ENCODE measurements at places on chromosomes 5 and 9.
A peak's percentile ranks its signal among the peaks of the same experiment; 100 is the strongest.

DNA sequence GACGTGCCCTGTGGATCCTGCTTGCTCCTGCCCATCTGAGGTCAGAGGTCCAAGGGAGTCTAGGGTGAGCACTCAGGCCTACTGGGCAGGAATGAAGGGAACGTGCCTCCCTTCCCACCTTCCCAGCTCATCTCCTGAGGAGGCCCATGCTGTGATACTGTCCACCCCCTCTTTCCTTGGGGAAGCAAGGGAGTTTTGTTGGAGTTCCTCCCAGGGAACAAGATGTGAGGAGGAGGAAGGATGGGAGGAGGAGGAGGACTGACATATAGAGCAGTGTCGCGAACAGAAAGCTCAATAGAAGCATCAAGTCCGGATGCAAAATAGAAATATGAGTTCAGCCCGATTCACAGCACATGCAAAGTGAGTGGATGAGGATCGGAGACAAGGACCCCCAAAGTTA, 41.0 kb downstream of the SLC6A7 start:
- DNase-seq, result no peak

- DNase-seq, result no peak
Measured at GRCh38 chr5:6572825-6573380, 59.9 kb downstream of the NSUN2 start.

DNA sequence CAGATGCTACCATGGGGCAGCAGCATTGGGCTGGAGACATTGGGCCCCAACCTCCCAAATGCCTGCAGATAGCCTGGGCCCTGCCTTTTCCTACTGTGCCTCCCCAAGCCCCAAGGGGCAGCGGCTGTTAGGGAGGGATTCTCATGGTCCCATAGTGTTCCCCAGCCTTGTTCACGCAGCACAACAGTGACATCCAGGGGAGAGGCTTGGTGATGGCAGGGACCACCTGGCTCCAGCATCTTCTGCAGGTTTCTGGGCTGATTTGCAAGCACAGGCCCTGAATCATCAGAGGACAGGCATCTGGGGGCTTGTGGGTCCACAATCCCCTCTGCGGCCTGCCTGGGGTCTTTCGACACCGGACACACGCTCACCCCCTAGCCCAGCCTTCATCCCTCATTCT, 354.6 kb downstream of the SLIT3 start:
- peak; percentile 8 for DNase-seq

DNA sequence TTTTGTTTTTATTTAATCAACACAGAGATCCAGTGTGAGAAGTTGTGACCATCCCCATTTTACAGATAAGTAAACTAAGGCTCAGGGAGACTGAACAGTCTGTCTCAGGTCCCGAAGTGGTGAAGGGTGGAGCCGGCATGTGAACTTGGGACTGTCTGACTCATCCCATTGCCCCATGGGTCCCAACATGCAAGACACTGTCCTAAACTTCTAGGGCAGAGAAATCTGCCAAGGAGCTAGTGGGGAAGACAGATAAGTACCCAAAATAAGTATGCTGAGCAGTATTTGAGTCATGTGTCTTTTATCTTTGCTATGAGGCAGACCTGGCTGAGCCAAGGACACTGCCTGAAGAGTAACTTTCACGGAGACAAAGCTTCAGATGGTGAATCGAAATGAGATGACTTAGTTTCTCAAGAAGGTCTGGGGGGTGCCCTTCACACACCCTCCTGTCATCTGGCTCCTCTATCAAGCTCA, 64.3 kb upstream of the SLC25A51 start:
- DNase-seq, result peak; percentile 69

DNA sequence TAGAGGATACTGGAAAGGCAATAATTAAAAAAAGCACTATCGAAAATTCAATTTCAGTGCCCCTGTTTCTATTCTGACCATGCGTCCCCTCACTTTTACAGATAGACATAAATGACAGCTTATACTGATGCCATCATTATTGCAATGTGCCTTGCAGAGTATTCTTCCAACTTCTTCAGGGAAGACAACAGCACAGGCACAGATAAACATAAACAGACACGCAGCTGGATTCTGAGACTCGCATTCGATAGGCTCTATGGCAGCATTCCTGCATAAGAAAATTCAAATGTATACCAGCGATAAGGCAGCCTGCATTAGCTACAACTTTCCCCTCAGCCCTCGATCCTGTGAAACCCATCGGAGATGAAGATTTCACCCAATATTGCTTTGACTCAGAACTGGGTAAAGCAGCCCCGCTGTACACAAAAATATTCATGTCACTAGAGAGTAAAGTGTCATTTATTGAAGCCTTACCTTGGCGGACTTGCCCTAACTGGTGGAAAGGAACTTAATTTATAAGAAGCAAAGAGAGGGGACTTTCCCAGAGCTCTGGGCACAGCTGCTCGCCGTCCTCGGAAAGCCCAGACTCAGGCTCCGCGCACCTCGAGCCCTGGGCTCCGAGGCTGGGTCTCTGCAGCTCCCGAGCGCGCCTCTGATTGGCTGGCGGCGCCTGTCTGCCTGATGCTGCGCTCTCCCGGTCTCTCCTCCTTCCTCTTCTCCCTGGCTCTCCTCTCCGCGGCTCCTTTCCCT, at the start of gene CDH18:
Gene CDH18 (minus strand): TSS at position 589 of the 750 bp plus-strand sequence. CDS start 149,214 bp downstream, outside the sequence.
- DNase-seq, result peak; percentile 59

GRCh38 chr9:37337301-37337890, 85.1 kb upstream of the GRHPR start:
- no peak for DNase-seq

DNA sequence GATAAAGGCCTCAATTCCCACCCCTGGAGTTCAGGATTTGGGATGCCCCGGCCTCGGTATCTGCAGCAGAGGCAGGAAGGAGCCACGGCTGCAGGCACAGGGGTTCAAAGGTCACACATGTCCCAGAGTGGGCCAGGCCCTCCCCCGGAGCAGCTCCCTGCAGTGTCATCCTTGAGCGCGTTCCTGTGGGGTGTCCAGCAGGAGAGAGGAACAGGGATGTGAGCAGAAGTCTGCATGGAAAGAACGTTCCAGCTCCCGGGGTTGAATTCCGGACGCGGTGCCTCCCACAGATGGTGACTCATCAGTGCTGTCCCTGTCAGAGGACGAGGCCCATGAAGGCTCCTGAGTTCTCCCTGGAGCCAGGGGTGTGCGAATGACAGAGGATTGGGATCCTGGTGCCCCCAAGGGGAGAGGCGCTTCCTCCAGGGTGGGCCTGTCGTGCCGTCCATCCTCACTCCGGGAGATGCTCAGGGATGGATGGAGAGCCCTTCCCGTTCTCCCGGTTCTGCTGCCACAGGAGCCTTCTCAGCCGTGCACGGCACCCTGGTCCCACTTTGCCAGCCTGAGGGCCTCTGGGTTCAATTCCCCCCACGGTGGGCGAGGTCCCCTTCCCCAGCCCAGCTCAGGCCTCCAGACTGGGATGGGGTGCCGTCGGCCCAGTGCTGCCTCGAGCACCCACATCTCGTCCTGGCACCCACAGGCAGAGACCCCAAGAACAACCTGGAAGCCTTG, 3.1 kb downstream of the LCN1 start:
- DNase-seq, result peak; percentile 47

DNA sequence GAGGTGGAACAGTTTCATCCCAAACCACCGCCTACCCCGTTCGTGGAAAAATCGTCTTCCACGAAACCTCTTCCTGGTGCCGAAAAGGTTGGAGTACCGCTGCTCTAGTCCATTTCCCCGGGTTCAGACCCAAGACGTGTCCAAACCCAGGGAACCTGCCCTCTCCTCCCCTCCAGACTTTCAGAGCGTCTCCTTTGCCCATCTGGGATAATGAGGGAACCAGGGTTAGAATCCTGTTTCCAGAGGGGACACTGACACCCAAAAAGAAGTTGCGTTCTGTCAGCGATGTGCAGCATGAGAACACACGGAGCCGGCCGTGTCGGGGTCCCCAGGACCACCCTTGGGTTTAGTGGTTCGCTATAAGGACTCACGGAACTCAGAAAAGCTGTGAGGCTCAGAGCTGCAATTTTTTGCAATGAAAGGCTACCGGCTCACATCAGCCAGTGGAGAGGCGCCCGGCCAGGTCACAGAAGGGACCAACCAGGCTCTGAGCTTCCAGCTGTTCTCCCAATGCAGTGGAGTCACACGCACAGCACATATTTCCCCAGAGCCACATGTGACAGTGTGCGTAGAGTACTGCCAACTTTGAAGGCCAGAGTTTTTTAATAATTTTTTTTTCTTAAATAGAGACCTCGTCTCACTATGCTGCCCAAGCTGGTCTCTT, 19.4 kb downstream of the LAMC3 start:
- DNase-seq, result no peak

GRCh38 chr9:88072831-88073375, 65.4 kb downstream of the SPATA31C2 start:
- DNase-seq, result no peak

DNA sequence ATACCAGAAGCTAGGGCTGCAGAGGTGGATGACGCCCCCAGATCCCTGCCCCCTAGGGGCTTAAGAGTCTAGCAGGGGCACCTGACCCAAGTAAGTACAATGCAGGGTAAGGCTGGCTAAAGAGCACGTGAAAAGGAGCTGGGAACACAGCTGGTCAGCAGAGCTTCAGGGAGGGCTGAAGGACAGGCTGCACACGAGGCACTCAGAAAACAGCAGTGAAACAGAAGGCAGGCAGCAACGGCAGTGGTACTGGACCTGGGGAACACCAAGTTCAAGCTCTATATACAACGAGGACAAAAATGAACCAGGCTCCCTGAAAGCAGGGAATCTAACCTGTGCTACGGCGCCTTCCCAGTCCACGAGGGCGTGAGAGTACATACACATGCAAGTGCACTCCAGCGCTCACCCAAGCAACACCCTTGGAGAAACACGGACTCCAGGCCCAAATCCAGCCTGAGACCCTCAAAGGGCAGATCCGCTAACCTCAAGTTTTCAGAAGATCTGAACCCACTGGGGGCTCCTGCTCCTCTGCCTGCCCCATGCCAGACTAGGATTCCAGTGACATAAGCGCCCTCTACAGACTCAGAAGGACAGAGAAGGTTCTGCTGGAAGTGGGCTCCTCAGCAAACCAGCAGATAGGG, 57.4 kb downstream of the PSMB7 start:
- DNase-seq, result no peak

GRCh38 chr5:24232929-24233498, 411.8 kb downstream of the CDH10 start:
- no peak for DNase-seq

DNA sequence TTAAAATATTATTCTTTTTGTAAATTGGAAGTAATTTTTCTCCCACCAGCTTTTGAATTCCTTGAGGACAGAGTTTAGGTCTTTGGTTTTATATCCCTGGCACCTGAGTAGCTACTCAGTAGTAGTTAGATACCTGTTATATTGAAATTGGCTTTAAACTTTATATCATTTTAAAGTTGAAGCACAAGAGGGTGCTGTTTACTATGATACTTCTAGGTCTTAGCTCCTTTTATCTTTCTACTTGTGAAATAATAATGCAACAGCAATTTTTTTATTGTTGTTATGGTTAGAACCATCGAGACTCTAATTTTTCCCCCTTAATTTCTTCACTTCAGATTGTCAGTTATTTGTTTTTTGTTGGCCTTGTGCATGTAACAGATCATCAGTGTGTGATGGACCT, 46.3 kb downstream of the AP3S1 start:
- DNase-seq, result peak; percentile 64

- DNase-seq, result peak; percentile 92
Measured at GRCh38 chr5:14440582-14441431, 140.8 kb upstream of the OTULINL start.

DNA sequence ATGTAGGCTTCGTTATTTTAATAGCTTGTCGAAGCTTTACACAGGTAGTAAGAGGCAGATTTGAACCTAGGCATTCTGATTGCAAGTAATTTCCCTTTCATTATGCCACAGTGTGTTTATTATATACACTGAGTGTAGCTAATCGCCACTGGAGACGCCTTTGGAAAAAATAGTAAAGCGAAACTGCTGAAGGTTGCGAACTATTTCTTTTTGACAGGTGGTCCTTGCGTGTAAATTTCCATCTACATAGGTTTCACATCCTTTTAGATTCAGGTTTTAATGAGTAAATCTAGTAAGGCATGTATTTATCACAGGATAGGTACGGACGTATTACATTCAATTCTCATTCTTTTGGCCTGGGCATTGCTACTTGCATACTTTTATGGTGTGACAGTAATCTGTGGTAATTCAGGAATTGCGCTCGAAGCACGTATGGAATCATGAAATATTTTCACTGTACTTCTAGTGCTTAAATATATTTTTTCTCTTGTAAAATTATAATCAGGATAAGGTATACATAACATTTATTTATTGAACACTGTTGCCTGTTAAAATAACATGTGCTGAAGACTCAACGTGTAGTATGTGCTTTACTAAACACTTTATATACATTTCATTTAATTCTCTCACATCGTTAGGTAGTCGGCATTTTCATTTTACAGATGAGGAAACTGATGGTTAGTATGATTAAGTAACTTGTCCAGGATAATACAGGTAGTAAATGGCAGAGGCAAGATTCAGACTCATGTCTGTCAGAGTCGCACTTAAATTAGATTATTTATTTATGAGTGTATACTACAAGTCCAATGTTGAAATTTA, 1.8 kb downstream of the MARCHF6 start:
- DNase-seq, result peak; percentile 35

All from fibroblast of pulmonary artery (primary cell).